ENCODE measurements at places on chromosomes 3 and 15.

DNA sequence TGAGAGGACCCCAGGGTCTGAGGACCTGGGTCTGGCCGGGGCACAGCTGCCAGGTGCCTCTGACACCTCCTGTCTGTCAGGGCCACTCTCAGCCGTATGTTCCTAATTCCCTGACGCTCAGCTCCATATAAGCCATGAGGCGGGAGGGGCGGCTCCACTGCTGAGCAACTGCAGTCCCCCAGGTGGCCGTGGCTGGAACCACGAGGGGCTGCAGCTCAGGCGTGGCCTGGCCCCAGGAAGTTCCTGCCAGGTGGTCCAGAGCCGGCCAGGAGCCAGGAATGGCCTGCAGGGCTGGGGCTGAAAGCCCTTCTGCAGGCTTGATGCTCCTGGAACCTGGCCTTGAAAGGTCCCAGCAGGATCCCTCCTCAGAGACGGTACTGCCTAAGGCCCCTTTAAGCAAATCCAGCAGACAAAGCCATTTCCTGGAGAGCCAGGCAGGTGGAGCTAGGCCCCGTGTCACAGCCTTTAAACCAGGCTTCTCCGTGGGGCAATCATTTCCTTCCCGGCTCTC, 118.0 kb downstream of the CHSY1 start:
- no peak for DNase-seq

DNA sequence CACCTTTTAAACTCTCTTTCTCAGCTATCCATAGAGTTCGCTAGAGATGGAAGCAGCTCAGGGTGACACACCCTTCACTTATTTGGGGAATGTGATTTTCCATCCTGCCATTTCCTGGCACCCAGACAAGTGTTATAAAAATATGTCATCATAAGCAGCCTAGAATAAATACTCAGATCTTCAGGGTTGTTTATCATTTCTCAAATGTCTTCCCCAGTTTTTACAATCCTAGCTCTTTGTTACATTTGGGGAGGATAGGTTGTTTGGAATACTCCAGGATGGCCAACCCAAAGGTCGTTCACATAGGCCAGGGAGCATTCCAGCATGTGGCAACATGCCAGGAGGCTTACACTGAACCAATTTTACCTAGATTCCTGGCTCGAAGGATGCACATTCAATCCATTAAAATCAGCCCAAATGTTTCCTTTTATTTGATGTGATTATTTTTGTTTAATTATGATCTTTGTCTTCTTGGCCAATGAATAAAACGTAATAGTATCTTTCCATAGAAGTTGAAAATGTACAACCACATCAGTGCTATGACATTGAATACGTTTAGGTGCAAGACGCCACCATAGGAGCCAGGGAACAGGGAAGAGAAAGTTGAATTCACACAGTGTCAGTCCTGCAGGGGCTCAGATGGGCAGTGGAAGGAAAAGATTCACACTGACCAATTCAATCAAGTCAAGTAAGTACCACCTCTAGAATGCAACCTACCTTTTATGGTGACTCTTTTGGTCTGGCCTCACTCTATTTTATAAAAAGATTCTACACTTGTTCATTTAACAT, 537.7 kb upstream of the MDFIC2 start:
- DNase-seq, result no peak

DNA sequence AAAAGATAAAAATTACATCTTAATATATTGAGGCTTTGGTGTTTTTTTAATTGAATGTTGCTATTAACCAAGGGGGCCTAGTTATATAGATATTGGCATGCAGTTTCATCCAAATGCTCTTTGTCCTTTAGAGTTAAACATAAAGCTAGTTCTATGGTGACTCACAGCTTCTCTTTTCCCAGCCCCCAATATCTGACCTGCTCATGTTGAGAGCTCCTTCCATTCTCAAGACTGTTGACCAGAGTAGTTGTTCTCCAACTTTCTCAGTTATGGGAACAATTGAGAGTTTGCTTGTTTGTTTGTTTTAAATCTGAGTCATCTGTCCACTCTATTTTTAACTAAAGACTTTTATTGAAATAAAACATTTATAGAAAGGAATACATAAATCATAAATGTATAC, 15.8 kb upstream of the RARB start:
- no peak for DNase-seq

DNA sequence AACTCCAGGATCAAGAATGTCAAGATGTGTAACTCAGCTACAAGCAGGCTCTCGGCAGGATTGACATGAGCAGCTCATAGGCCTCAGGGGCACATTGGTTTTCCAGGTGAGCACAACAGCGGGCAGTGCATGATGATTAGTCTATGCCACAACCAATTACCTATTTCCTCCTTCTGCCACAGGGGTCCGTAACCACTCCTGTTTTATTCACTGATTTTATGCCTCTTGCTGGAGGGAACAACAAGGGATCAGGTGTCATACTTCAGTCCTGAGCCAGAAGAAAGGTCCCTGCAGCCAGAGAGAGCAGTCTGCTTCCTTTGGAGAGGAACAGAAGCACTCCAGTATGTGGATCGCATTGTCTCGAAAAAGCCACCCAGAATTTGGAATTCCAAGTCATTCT, 35.1 kb upstream of the PTPRG start:
- DNase-seq, result no peak

- DNase-seq, result no peak
Observed at GRCh38 chr3:124592658-124593441, 137.4 kb upstream of the UMPS start.

DNA sequence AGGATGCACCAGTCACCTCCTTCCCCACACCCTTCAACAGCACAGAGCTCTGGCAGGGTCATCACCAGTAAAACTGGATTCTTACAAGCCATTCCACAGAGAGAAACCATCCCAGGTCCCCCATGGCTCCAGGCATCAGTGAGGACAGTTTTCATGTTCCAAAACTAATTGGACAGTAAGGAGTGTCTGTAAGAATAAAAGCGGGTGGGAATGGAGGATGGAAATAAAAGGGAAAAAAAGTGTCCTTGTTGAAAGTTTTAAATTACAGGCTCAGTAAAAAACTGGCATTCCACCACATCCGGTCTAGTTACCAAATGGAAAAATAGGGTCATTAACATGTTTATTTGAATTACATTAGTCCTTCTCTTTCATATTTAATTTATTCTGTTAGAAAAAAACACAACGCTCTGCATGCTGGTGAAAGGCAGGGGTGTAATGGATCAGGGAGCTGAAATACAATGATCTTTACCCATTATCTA, 117.4 kb downstream of the TIGIT start:
- no peak for DNase-seq

GRCh38 chr15:67495585-67495984, 25.3 kb upstream of the C15orf61 start:
- DNase-seq, result no peak

Measured in T follicular helper cell (primary cell).